Activated CD4-positive, alpha-beta T cell treated with anti-CD3 and anti-CD28 coated beads for 4 hours (primary cell): ENCODE measurements at places on chromosomes 6 and 20.

- DNase-seq, result no peak
These were observed 20.4 kb downstream of the PREP start for GRCh38 chr6:105382496-105382895.

DNA sequence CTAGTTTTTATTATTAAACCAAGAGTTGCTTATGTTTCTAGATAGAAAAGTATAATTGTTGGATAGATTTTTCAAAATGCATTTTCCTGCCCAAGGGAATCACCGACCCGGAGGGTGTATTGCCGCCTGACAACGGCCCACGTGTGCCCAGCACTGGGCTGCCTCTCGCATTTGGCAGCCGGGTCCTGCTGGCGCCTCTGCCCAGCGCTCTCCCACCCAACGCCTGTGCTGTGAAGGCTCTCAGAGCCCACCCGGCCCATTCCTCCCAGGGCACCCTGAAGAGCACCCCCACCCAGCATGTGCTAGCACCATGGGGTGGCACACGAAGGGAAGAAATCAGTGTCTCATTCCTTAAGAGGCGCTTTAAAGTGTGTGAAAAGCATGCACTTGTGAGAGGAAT lies 88.3 kb upstream of the AFDN start:
- no peak for DNase-seq

DNA sequence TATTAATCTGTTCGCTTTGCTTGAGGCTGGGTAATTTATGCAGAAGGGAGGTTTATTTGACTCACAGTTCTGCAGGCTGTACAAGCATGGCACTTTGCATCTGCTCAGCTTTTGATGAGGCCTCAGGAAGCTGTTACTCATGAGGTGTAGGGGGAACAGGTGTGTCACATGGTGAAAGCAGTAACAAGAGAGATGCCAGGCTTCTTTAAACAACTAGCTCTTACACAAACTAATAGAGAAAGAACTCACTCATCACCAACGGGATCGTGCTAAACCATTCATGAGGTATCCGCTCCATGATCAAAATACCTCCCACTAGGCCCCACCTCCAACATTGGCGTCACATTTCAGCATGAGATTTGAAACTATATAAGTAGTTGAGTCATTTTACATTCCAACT lies 34.4 kb upstream of the GCLC start:
- DNase-seq, result no peak

GRCh38 chr6:56962441-56962840 lies 7.5 kb downstream of the BEND6 start:
- DNase-seq, result no peak

- no peak for DNase-seq
These were observed 528.6 kb upstream of the JARID2 start for GRCh38 chr6:14717307-14717706.

DNA sequence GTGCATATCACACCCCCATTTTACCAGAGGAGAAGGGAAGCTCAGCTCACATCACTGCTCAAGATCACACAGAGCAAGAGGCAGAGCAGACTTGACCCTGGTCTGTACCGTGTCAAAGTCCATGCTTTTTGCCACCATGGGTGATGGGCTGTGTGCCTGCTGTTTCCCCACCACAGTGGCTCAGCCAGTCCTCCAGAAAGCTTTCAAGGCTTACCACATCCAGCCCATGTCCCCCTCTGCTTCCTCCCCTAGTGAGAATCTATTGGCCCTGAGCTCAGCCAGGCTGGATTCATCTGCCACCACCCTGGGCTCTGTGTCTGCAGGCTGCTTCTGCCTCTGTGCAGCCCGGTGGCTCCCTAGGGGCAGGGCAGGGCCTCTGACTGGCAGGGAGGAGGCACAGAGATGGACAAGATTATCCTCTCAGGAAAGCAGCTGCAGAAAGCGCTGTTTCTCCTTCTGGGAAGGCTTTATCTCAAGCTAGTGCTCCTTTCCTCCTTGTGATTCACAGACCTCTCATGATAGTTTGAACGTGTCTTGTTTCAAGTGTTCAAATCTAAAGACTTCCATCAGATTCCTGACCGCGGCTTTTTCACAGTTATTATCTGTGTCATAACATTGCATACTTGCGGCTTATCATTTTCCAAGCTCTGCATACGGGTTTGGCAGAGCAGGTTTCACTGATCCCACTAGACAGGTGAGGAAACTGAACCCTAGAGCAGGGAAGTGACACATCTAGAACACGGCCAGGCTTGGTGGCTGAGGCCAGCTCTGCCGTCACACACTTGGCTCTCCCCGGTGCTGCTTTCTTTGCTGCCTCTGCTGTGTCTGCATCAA lies 37.4 kb downstream of the VEGFA start:
- no peak for DNase-seq

DNA sequence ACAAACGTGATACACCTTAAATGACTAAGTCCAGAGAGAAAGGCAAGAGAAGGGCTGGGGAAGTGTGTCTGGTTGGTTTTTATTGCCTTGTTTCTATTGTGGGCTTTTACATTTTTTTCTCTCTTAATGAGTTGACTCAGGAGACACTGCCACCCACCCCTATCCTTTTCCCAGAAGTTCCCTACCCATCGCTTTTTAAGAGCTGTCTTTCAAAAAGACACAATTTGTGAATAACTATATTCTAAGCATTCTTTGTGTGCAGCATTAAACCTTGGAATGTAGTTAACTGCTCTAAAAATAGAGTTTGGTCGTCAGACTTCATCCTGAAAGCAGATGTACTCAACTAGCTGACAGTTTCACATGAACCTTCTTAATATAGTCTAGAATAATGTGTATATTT lies 174.9 kb downstream of the ISM1 start:
- DNase-seq, result no peak

DNA sequence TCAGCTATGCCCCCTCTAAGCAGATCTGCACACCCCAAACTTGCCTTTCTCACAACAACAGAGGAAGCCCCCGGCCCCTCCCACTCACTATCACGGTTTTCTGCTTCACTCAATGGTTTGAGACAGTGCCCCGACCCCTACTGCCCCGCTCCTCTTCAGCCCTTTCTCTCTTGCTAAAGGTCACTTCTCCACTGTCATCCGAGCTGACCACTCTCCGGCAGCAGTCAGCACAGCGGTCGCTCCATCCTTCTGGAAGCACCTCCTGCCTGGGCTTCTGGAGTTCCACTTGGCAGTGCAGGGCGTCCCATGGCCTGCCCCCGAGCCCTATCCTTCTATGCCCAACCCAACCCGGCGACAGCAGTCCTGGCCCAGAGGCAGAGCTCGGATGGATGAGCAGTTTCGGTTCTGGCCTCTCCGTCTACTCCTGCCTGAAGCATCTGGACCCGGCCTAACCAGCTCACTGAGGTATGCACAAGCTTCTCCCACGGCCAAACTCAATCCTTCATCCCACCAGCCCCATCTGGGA lies 4.1 kb downstream of the CTSZ start:
- no peak for DNase-seq

DNA sequence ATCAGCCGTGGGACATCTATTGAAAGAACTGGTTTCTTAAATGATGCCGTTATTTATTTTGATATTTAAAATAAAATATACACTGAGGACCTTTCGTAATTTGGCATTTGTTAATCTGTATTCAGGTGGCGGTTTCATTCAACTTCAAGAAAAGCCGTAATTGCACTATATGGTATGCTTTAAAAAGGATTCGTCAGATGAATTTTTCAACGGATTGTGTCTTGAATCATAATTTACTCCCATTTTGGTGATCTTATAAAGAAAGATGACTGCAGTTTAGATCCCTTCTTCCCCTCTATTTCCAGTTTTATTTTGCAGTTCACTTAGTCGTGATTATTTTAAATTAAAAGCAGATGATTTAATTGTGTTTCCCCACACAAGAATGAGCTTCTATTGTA lies 761 bp downstream of the KLHL32 start:
- no peak for DNase-seq

GRCh38 chr6:3260772-3261517 lies 2.2 kb downstream of the PSMG4 start:
- DNase-seq, result no peak

GRCh38 chr20:13898012-13898612 lies 92.3 kb downstream of the SEL1L2 start:
- no peak for DNase-seq

- no peak for DNase-seq
These were observed 7.4 kb upstream of the KLHL32 start for GRCh38 chr6:96917098-96917497.

DNA sequence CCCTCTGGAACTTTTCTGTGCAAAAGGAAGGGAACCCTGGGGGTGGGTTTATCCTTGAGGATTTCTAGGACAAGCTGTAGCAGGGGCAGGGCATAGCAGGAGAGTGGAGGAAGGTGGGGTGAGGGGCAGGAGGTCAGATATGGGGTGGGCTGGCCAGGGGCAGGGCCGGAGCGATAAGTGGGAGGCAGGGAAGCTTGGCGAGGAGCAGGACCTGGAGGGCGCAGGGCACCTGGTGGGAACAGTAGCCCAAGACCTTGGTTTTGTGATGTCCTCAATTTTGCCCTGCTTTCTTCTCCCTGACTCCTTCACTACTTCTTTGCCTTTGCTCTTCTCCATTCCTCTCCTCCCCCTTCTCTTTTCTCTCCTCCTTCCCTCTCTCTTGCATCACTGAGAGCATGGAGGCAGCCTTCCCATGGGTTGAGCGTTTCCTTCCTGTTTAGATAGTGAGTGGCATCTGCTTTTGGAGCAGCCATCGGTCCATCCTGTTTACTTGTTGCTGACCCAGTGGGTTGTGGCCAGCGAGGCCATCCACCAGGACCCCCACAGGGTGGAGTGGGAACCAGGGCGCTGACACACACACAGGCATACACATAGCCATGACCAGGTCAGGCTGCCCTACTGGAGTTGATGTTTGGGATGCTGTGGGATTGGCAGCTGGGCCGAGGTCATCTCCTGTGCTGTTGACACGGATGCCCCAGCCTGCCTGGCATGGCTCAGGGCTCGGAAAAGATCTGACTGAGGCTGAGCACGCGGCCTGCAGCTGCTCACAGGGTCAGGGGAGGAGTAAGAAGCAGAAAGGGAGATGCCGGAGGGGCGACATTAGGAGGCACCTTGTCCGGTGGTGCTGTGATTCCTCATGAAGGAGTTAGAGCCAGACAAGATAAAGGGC lies 121.0 kb upstream of the RNF24 start:
- no peak for DNase-seq

DNA sequence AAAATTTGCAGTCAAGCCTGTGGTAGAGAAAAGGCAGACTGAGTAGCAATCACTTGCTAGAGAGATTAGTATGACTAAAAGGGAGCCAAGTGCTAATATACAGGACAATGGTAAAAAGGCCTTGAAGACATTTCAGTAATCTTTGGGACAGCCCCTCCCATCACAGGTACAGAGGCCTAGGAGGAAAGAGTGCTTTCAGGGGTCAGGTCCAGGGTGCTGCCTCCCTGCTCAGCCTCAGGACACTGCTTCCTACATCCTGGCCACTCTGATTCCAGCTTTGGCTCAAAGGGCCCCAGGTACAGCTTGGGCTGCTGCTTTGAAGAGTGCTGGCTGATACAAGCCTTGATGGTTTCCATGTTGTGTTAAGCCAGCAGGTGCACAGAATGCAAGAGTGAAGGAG lies 543.5 kb downstream of the MMUT start:
- no peak for DNase-seq

DNA sequence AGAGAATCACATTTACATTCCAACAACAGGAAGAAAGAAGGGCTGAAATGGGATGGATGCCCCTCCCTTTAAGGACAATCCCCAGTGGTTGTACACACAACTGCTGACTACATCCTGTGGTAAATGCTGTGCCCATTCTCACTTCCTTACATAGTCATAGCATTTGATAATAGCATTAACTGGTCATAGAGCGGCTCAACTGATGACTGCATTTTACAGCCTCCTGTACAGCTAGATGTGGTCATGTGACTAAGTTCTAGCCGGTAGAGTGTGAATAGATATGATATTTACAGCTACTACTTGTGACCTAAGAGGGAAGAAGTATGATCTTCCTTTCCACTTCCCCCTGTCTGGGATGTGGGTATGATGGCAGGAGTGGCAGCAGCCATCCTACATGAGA lies 24.7 kb downstream of the KCNK17 start:
- no peak for DNase-seq

DNA sequence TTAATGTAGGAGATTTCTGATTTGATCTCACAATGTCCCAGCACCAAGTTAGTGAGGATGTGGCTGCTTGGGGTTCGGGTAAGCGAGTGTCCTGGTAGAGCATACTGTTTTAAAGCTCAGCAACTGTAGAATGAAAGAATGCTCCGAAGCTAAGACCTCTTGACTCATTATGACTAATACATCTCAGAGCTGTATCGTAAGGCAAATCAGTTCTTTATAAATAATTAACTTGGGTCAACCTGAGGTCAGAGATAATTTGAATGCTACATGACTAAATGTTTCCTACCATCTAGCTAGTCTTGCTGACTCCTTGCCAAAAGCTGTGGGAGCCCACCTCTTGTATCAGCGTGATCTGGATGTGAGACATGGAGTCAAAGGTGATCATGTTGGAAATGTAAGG lies 128.8 kb upstream of the PDE7B start:
- DNase-seq, result no peak

DNA sequence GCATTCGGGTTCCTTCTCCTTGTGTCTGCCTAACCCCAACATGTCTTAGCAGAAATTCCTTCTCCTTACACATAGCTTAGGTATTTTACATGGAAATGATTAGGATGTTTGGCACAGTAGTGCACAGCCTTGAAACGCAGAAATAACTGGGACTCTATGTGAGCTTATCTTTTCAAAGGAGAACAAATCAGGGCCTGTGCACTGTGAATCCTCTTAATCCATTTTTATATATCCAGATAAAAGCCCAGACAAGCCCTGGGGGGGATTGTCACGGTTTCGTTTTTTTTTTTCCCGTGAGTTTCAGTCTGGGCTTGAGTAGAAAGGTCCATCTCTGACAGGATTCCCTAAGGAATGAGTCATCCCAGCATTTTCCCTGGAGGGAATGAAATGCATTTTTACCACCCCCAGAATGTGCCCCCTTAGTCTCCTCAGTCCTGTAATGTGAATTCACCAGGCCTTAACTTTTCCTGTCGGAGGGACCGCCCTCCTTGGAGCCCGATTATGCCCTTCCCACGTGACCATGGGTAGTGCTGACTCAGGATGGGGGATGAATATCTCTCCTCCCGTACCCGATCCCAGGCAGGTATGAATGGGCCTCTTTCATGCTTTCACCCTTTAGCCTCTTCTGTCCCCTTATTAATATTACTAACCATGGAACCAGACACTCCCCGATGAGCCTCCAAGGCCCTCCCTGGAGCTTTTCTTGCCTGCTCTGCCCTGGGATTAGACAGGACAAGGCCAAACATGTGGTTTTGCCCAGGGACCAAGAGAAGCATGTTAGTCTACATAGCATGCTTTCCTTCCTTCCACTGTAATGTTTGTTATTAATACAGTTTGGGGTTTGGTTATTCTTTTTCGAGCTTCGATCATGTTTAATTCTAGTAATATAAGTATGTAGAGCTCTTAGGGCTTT lies 23.9 kb upstream of the NAA20 start:
- no peak for DNase-seq

DNA sequence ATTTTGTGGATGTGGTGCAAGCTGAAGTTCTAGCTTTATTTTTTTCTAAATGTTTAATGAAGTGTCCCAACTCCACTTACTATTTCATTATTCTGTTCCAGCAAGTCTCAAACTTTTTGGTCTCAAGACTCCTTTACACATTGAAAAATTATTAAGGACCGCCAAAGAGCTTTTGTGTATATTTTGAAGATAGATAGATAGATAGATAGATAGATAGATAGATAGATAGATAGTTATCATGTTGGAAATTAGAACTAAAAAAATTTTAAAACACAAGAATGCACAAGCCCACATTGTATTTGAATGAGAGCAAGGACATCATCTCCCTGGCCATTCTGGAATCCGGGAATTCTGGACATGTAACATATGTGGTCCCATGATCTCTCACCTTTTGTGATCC lies 181.2 kb upstream of the SNX9 start:
- no peak for DNase-seq

GRCh38 chr20:50645253-50646068 lies 45.9 kb downstream of the RIPOR3 start:
- DNase-seq, result no peak

GRCh38 chr20:52129611-52130010 lies 62.0 kb downstream of the ZFP64 start:
- DNase-seq, result no peak
